ENCODE measurements at places on chromosomes 1 and 21.

GRCh38 chr1:61851849-61852669, 109.8 kb downstream of the PATJ start:
- DNase-seq, result no peak

DNA sequence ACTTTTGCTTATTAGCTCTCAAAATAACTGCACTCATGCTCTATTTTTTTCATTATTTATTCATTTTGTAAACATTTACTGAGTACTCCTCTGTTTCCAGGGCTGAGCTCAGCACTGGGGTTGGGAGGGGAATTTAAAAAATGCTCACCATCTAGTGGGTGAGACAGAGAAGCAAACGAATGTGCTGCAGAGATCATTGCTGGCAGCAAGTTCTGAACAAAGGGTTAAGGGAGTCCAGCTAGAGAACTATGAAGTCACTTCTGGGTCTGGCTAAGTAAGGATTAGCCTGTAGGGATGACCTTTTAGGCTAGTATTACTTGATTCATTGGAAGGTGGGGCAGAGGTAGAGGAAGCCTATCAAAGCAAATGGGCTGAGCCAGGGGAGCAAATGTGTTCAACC, 99.1 kb upstream of the ZNF644 start:
- no peak for DNase-seq

DNA sequence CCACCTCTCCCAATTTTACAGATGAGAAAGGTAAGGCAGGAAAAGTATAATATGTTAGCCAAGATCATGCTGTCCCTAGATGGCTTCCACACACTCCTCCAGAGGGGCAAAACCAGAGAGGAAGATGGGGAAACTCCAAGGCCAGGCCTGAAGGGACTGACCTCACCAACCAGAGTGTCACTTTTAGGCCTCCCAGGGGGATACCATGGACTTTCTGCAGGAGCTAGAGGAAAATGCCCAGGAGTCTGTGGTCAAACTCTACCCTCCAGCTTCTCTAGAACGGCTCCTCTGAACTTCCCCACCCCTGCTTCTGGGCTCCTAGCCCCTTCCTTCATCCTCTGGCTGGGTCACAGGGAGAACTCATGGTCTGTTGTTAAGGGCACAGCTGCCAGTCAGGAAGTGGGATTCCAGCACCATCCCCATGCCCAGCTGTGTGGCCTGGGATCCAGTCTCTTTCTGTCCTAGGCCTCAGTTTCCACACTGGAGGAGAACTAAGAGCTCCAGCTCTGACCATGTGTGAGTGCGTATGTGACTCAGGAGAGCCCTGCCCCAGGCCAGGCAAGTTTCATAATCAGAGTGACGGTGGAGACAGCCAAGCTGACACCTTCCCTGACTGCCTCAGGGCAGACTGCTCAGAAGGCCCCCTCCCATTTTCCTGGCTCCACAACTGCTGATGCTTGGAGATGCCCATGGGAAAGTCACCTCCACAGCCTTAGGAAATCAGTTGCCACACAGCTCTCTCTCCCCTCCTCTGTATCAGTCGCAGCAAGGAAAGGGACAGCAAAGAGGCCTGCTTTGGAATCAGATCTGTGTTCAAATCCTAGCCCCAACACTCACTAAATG, 1.9 kb downstream of the IGSF8 start:
- DNase-seq, result no peak

GRCh38 chr1:97920832-97921571, at the start of gene DPYD:
Gene DPYD (minus strand): TSS chr1:97921034. CDS start chr1:97920922, 112 bp downstream.
- DNase-seq, result peak; percentile 90

DNA sequence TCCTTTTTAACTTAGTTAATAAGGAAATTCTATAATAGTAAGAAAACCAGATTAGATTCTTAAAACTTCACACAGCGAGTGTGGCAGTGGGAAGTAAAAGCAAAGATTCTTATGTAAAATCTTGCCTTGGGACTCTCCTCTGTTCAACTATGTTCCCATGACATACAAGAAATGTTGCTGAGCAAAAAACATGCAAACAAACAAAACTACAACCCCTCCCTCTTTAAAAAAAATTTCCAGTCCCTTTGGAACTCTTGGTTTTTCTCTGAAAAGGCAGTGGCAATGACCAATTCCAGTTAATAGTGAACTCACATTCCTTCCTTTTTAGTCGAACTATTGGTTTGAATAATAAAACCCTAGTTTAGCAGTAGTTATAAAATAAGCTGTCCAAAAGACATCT, 453.1 kb upstream of the ZRANB2 start:
- no peak for DNase-seq

- no peak for DNase-seq
Observed at GRCh38 chr1:196308176-196308575, 300.1 kb downstream of the KCNT2 start.

Data from coronary artery (tissue), 2 donors.